NCI-H345 (cell line): ENCODE measurements at places on chromosomes 4 and X.

- DNase-seq = no peak
These were observed 1047.6 kb downstream of the TECRL start for GRCh38 chr4:63361628-63362027.

- no peak for DNase-seq
These were observed 4.8 kb upstream of the TENM3 start for GRCh38 chr4:182238355-182238931.

DNA sequence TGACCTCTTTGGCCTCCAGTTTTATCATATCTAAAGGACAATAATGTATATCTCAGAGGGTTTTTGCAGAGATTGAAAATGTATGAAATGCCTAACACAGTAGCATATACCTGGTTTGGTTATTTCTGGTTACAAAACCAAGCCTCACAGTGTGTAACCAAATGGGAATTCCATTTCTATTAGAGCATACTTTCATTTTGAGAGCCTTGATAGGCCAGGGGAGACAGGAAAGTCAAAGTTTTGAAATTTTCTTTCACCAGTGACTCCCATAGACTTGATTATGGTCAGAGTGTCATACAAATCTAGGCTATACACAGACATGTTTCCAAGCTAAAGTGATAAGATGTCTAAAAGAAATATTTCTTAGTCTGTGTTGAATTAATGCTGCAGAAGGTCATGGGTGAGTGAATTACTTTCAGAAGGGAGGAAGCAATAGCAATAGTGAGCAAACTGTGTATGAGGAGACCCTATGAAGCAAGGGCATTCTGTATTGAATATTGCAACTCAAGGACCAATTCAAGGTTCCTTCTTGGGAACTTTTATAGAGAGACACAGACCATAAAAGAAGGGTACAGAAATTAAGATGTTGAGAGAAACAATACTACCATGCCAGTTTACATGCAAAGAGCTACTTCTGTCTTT lies 151.1 kb downstream of the PDE5A start:
- DNase-seq = no peak

- DNase-seq = no peak
These were observed 109.4 kb upstream of the MAP3K15 start for GRCh38 chrX:19624739-19625138.

GRCh38 chr4:18616720-18617119 lies 595.2 kb upstream of the LCORL start:
- no peak for DNase-seq

DNA sequence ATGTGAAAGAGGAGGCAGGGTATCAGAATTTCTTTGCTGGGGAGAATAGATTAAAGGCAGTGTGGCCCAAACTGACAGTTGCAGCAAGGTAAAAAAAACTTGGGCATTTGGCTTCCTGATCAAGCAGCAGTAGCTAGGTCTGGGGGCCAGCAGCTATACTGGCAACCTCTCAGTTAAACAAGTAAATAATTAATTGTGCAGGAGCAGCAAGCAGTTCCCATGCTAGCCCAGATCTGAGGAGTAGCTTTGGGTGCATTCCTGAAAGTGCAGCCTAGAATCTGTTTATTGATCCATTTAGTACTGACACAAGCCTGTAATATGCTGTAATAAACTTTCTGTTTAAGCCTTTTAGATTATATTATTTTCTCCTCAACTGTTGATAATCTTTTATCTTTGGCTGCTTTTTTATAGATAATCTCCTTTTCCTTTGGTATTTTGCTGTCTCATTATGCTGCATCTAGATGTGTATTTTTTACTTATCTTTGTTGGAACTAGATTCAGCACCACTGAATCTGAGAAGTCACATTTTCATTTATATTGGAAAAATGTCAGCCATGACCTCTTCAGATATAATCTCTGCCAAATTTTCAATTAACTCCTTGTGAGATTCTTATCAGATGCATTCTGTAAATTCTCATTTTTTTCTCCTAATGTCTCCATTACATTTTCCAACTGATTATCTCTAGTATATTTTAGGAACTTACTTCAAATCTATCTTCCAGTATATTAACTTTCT lies 276.3 kb downstream of the STPG2 start:
- DNase-seq = no peak
